ENCODE measurements at places on chromosomes 3 and 15.
A peak's percentile ranks its signal among the peaks of the same experiment; 100 is the strongest.

- no peak for DNase-seq
Measured at GRCh38 chr3:159238646-159239045, 436.8 kb downstream of the MFSD1 start.

- DNase-seq, result no peak
Measured at GRCh38 chr15:73464602-73465001, 21.6 kb downstream of the REC114 start.

GRCh38 chr3:184597829-184598573 lies 36.4 kb downstream of the EPHB3 start:
- DNase-seq, result no peak

- no peak for DNase-seq
Measured at GRCh38 chr15:29890336-29891095, 68.2 kb upstream of the TJP1 start.

DNA sequence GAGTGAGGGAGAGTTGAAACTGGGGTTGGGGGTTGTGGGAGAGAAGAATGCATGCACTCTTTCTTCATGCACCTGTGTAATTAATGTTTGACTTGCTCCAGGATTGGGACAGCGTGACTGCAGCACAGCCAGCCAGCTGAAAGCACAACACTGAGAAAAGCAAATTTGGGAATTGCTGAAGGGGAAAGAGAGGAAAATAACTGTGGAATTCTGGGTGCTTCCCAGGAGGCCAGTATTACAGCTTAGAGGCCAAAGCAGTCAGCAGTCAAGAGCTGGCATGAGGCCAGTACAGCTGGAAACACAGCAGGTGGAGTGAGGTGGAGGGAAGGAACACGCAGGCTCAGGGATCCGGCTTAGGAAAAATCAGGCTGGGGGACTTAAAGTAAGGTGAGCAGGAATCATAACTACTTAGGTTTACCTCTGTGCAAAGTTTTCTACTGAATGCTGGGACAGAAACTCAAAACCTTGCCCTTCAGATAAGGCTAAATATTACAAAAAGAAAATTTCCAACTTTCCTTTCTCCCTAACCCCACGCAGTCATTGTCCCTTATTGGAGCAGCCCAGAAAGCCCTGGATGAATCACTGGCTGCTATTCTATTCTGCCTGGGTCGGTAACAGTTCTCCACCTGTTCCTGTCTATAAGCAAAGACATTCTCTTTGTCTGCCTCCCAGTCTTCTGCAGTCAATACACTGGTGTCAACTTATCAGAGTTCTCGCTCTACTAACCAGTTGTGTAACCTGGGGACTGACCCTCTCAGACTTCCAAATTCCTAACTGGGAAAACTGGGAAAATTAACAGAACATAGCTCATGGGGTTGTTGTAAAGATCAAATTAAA lies 167.2 kb downstream of the MAGI1 start:
- DNase-seq, result no peak

GRCh38 chr15:91891788-91892345 lies 38.4 kb downstream of the SLCO3A1 start:
- no peak for DNase-seq

GRCh38 chr3:75015280-75015679 lies 400.8 kb upstream of the CNTN3 start:
- DNase-seq, result no peak

DNA sequence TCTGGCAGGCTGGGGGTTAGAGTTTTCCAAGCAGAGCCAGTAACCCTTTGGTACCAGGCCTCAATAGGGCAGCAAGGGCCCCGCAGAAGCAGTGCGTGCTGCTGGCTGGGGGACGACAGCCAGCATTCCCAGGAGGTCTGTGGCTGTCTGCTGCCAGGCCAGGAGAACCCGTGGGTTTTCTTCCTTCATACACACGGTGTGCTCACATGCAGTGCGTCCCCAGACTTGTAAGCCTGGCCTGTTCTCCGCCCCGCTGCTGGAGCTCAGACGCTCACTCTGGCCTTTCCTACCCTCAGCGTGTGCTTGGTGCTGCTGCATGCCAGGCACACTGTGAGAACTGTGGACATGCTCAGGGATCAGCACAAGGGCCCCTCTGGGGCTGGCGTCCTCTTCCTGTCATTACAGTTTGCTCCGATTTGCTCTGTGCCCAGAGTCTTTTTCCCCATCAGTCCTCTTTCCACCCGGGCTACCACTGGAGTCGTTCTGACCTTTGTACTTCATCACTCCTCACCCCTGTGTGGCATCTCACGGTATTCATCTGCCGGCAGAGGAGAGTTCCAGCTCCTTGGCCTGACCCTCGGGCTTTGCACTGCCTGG lies 149.5 kb downstream of the DNAJB8 start:
- no peak for DNase-seq

- DNase-seq, result no peak
Measured at GRCh38 chr3:25437953-25438352, 9.9 kb downstream of the RARB start.

GRCh38 chr15:87031540-87032230 lies 952.0 kb downstream of the AGBL1 start:
- DNase-seq, result no peak

DNA sequence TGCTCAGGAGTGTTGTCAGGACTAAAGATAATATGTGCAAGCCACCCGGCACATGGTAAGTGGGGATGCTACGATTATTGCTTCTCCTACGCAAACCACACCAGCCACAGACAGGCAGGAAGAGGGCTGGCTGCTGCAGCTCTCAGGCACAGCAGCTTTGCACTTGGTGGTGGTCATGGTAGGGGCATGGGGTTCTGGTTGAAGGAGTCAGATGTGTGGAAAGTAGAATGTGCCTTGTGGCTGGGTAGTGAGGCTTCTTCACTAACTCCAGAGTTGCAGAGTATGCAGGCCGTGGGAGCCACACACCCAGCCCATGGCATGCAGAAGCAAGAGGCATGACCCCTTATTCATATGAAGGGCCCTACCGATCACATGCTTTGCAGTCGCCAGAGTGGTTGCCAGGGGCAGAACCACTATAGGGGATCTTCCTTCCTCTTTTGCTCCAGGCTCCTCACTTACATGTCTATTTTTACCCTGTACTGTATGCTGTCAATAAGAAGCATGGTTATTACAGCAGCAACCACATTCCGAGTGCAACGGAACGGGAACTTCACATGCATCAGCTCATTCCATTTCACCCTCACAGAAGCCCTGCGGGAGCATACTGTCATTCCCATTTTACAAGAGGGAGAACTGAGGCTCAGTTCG lies 59.2 kb upstream of the HERC1 start:
- DNase-seq, result no peak

- no peak for DNase-seq
Measured at GRCh38 chr3:31775383-31775782, 205.7 kb downstream of the OSBPL10 start.

- DNase-seq, result no peak
Measured at GRCh38 chr3:43190670-43191069, 84.8 kb upstream of the POMGNT2 start.

- peak; percentile 56 for DNase-seq
Measured at GRCh38 chr3:156010829-156011228, 109.5 kb upstream of the KCNAB1 start.

GRCh38 chr3:114005481-114005880 lies 50.8 kb downstream of the CCDC191 start:
- no peak for DNase-seq

GRCh38 chr3:148223266-148223665 lies 474.4 kb upstream of the AGTR1 start:
- DNase-seq, result no peak

DNA sequence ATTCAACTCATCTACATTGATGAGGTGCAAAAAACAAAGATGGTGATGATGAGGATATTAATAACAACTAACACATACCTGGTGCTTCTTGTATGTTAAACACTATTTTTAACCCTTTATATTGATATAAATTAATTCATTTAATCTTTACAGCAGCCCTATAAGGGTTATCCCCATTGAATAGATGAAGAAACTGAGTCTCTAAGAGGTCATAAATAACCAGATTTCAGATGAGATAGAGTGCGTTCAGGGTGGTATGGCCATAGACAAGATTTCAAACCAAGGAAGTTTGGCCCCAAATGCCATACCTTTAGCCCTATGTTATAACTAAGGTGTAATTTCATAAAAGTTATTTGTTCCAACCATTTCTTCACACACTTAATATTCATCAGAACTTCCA lies 82.6 kb downstream of the CMSS1 start:
- DNase-seq, result no peak

GRCh38 chr15:80090879-80091503 lies 31.5 kb downstream of the ZFAND6 start:
- DNase-seq, result no peak

DNA sequence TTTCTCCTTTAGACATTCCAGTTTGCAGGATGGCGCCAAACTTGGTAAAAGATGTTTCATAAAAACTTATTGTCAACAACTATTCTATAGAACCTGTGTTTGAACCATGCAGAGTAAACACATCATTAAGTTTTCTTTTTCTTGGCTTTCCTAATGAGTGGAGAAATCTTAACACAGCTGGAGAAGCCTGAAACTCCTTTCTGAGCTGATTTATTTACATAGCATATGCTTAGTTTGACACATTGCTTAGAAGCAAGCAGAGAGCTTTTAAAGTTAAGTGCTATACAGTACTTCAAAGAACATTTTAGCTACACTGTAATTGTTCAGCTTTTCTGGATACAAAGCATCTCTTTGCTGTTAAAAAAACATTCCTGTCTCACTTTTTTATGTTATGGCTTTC lies 61.0 kb upstream of the PAQR5 start:
- DNase-seq, result no peak

GRCh38 chr3:188796122-188796631 lies 375.6 kb upstream of the TPRG1 start:
- no peak for DNase-seq

DNA sequence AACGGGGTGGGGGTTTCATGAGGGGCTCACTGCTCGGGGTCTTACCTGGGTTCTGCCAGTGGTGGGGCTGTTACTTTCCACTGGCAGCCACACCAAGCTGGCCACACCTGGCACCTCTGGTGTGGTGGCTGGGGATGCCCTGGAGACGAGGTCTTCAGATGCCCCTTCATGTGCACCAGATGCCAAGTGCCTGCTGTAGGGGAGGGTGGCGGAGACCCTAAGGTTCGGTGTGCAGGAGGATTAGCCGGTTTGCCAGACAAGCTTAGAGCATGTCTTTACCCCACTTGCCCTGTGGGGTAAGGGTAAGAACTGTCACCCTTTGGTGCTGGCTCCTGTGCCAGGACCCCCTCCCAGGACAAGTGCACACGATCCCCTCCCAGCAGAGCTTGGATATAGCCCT lies 188.3 kb downstream of the TJP1 start:
- no peak for DNase-seq

DNA sequence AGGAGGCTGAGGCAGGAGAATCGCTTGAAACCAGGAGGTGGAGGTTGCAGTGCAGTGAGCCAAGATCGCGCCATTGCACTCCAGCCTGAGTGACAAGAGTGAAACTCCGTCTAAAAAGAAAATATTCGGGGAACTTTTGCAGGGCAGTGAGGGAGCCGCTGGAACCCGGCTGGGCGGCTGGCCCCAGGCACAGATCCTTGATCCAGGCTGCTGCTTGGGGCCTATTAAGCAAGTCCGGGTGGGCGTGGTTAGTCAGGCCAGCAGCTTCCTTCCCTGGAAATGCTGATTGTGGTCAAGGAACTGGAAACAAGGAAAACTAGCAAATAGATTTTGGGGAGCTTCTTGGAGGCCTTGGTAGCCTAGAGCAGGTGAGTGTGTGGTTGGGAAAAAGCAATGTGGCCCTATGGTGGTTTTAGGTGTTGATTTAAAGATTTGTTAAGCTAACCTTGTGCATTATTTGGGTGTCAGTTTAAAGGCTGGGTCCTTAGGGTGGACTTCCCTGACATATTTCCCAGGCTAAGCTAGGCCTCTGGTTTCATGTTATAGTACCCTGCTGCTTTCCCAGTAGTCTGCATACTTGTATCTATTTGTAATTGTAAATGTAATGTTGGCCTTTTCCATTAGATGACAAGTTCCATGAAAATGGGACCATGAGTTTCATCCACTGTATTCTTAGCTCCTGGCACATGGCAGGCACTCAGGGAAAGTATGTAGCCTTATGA lies 17.7 kb upstream of the SNX22 start:
- no peak for DNase-seq

DNA sequence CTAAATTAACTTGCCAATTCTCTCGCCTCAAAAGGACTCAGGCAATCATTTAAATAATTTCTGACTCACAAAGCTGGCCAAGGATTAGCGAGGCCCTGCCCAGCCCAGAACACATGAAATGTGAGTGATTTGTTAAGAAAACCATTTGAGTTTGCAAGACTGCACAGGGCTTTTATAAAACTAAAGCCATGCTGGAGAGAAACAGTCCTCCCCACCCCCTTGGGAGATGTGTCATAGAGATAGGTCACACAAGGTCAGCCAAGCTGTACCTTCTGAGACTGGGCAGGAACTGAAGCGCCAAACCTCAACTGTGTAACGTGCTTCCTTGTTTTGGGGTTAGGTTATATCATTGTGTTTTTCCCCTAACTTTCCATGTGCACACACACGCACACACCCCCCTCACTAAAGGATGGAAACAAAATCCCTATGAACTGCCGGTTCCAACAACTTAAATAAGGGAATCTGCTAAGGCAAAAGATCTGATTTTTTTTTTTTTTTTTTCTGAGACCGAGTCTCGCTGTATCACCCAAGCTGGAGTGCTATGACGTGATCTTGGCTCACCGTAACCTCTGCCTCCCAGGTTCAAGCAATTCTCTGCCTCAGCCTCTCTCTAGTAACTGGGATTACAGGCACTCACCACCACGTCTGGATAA lies 8.1 kb downstream of the SPATA12 start:
- DNase-seq, result peak; percentile 20

- no peak for DNase-seq
Measured at GRCh38 chr3:65677486-65678010, 361.2 kb downstream of the MAGI1 start.

DNA sequence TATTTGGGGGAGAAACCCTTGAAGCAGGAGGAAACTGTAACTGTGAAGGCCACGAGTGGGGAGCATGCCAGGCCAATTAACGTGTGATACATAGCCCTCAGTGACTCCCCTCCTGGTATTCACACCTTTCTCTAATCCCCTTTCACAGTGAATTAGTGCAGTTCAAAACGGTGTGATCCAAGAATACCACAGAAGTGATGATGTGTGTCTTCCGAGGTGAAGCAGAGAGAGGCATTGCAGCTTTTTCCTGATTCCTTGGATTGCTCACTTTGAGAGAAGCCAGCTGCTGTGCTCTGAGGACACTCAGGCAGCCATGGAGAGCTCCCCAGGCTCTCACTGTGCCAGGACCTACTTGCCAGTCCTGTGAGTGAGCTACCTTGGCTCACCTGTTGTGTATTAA lies 17.3 kb downstream of the NIPA2 start:
- DNase-seq, result no peak

GRCh38 chr3:136979204-136979603 lies 21.4 kb downstream of the IL20RB start:
- no peak for DNase-seq
